NCI-H1694 treated with DMSO at 0.1 percent for 48 hours (cell line): ENCODE measurements at places on chromosomes 1 and 21.

GRCh38 chr1:199113265-199113869 lies 474.5 kb downstream of the PTPRC start:
- DNase-seq, result peak; percentile 34

GRCh38 chr1:38361566-38361965 lies 315.0 kb upstream of the POU3F1 start:
- no peak for DNase-seq

DNA sequence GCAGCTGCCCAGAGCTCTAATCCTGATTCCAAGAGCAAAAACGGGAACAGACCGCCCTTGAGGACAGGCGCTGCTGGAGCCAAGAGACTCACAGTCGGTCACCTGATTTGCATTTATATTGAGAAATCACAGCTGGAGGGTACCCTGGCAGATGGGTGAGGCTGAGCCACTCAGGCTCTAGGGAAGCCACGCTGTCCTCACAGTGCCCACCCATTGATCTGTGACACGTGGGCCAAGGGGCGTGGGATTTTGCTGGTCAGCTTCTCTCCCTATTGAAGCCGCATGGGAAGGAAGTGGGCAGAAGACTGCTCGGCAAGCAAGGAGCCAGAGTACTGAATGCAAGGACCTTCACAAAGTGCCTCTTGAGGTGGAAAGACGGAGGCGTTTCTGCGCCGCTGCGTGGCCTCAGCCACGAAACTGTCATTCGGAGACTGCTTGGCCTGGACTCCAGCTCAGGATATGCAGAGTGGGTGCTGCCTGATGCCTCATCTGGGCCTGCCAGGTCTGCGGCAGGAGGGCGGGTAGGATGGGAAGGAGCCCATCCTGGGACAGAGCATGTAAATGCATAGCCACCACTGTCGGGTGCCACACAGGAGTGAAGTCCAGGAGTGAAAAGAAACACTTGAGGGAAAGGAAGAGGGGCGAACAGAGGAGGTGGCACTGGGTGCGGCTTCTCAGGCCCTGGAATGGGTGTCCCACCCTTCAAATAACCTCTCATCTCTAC lies 139.8 kb downstream of the PGBD5 start:
- DNase-seq, result no peak

DNA sequence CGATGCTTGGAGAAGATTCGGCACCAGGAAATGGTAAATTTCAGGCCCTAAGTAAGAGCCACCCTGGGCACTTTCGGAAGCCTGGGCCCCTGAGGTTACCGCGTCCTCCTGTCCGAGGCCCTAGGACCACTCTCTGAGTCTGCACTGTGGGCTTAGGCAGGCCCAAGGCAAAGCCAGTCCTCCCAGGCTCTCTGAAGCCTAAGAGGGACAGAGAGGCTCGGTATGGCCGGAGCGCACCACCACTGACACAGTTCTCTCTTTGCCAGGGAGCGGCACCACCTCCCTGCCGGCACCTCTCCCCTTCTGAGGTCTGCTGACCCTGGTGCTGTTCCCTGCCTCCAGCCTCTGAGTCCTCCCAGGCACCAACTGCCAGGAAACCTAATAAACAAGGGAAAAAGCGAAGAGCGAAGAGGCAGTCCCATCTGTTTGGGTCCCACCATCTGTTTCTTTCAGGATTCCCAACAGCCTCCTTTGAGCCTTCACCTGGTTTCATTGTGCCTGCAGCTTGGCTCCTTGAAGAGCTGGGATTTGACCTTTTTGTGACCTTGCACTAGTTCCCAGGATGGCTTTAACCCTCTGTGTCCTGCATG lies 57.7 kb downstream of the VWA5B1 start:
- peak; percentile 94 for DNase-seq

DNA sequence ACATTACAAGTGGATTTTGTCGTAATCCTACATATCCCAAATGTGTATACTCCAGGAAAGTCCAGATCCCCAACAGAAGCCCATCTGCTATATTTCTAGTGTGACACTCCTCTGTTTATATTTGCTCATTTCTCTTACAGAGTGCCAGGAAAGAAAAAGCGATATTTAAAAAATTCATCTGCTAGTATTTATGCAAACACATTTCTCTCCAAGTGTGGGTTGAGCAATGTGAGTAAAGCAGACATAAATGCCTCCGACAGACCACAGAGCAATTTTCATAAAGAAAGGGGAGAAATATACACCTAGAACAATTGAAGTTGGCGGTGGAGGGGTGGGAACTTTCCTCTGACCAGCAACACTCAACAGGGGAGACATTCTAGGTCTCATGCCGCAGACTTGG lies 22.2 kb upstream of the RAP1A start:
- no peak for DNase-seq

DNA sequence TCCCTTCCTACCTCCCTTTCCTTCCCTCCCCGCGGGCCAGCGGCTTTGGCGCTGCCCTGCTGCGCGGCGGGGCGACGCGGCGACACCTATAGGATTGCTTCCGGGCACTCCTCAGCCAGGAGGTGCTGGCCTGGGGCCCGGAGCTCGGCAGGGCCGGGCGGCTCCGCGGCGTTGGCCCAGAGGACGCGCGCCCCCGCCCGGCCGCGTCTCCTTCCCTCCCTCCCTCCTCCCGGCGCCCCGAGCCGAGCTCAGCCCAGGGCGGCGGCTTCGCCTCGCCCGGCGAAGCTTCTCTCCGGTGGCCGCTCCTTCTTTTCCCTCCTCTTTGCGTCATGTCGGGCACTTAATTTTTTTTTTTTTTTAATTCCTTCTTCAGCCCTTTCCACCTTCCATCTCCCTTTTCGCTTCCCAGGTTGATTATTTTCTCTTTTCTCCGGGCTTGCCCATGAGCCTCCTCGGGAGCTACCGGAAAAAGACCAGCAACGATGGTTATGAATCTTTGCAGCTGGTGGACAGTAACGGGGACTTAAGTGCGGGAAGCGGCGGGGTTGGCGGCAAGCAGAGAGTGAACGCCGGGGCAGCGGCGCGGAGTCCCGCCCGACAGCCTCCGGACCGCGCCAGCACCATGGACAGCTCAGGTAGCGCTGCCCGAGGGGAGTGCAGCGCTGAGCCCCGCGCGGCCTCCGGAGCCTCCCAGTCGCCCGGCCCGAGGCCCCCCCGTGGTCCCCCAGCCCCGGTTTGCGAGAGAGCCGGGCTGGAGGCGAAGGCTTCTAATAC lies at the start of gene DNAJC6:
DNAJC6 (plus strand) TSS at position 240 of the 774 bp plus-strand sequence; CDS start at position 443, 203 bp downstream.
- peak; percentile 32 for DNase-seq

DNA sequence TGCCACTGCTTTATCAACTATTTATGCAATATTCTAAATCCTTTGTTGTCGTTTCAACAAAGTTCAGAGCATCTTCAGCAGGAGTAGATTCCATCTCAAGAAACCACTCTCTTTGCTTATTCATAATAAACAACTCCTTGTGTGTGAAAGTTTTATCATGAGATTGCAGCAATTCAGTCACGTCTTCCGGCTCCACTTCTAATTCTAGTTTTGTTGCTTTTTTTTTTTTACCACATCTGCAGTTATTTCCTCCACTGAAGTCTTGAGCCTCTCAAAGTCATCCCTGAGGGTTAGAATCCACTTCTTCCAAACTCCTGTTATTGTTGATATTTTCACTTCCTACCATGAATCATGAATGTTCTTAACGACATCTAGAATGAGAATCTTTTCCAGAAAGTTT lies 14.8 kb upstream of the ETS2 start:
- DNase-seq, result no peak

- no peak for DNase-seq
Measured at GRCh38 chr21:25997788-25998611, 172.6 kb downstream of the APP start.

- no peak for DNase-seq
Measured at GRCh38 chr1:39270368-39270767, 65.9 kb downstream of the MACF1 start.

DNA sequence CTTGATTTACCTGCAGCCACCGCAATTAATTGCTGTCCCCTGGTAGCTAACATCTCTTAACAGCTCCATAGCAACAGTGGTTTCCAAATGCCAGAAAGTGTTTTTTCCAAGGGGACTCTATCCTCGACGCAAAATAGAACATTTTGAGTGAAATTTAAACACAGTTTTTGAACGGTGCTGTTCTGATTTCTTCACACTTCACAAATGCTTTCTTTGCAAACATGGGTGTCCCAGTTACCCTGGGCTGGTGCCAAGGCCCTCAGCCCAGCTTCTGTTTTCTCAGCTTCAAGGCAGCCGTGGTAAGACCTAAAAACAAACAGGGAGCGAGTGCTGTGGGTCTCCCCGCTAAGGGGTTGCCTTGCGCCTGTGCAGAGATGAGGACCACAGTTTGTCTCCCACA lies 147.3 kb upstream of the VAMP3 start:
- no peak for DNase-seq

- no peak for DNase-seq
Measured at GRCh38 chr1:181219938-181220337, 131.4 kb downstream of the IER5 start.

DNA sequence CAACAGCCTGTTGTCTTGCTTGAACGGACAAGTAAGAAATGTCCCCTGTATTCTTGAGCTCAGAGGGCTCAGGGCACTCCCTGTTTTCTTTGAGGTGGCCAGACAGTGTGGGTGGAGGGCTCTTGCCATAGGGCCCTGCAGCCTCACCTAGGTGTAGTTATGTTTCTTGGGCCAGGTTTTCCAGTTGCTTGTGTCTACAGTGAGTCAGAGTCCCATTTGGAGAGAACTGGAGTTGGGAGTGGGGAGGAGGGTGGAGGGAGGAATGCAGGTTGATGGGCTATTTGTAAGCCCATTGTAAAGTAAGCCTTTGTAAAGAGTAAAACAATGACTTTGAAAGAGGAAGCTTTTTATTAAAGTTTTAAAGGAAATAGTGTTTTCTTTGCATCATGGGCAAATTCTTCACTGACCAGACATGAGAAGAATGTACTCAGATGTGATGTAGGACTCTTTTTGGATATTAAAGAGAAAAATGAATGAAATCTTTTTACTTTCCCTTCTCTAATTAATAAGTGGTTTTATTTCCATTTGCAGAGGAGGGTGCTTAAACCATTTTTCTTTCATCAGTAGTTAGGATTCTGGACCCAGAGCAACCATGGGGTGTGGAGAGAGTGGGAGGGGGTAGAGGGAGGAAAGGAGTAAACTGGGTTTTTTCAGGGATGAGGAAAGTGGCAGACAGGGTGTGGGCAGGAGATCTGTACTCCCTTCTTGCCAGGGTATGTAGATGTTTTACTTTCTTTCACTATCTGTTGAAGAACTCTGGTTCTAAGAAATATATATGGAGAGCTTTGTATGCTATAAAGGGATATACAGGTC lies 45.1 kb upstream of the MACF1 start:
- no peak for DNase-seq

DNA sequence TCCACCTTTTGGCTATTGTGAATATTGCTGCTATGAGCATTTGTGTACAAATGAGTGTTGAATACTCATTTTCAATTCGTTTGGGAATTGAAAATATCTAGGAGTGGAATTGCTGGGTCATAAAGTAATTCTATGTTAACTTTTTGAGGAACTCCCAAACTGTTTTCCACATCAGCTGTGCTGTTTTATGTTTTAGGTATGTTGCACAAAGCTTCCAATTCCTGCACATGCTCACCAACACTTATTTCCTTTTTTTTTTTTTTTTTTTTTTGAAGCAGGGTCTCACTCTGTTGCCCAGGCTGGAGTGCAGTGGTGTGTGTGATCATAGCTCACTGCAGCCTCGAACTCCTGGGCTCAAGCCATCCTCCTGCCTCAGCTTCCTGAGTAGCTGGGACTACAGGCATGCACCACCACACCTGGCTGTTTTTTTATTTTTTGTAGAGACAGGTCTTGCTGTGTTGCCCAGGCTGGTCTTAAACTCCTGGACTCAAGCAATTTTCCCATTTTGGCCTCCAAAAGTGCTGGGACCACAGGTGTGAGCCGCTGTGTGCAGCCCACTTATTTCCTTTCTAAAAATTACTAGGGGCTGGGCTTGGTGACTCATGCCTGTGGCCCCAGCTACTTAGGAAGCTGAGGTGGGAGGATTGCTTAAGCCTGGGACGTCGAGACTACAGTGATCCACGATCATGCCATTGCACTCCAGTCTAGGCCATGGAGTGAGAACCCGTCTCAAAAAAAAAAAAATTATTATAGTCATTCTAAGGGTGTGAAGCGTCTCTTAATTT lies 33.4 kb downstream of the TMCC2 start:
- no peak for DNase-seq
